ENCODE measurements at places on chromosomes 11 and 22.

- DNase-seq, result no peak
These were observed 13.6 kb upstream of the CHST1 start for GRCh38 chr11:45678976-45679375.

GRCh38 chr11:103878646-103879045 lies 157.8 kb upstream of the DDI1 start:
- no peak for DNase-seq

- DNase-seq, result no peak
These were observed 208.6 kb downstream of the KIRREL3 start for GRCh38 chr11:126791991-126792390.

DNA sequence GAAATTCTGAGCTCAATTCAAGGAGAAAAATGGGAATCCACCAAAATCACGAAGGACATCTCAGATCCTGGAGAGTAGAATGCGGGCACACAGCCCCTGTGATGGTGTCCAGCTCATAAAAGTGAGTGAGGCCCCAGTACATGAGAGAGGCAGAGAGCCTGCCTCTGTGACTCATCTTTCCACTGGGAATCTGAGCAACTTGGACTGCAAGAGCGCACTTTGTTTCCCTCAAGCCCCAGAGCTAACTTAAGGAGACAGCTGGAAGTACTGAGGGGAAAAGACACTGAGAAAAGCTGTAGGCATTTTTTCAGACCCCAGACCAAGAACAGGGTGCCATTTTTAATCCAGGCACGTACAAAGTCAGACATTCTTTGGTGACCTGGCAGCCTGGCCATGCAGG lies 273.7 kb downstream of the C11orf87 start:
- DNase-seq, result no peak

DNA sequence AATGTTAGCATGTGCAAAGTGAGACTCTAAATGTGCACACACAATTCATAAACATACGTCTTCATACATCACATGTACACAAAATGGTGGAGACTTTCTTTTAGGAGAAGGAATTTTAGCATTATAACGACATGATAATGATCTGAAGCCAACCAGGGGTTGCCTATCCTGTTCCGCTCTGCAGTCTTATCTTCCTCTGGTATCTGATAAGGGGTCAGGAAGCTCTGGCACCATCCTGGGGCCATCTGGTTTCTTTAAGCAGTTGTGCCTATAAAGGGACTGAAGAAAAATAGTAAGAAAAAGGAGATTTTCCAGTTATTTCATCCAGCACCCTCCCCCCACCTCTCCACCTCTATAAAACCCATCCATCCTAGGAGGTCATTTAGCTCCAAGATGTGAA lies 5.8 kb upstream of the NUP50 start:
- DNase-seq, result no peak

GRCh38 chr11:6609502-6610015 lies 2.5 kb downstream of the TAF10 start:
- no peak for DNase-seq

GRCh38 chr22:49427941-49428340 lies 399.7 kb downstream of the BRD1 start:
- DNase-seq, result no peak

DNA sequence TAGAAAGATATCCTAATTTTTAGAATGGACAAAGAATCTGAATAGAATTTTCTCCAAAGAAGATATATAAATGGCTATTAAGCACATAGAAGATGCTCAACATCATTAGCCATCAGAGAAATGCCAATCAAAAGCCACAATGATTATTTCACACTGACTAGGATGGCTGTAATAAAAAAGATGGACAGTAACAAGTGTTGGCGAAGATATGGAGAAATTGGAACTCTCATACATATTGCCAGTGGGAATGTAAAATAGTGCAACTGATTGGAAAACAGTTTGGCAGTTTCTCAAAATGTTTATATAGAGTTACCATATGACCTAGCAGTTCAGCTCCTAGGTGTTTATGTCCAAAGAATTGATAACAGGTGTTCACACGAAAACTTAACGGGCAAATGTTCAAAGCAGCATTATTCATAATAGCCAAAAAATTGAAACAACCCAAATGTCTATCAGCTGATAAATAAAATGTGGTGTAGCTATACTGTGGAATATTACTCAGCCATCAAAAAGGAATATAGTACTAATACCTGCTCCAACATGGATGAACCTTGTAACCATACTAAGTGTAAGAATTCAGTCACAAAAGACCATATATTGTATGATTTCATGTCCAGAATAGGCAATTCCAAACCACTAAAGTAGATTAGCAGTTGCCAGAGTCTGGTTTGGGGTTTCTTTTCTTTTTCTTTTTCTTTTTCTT lies 29.7 kb downstream of the ART5 start:
- no peak for DNase-seq

GRCh38 chr11:14713496-14714244 lies 70.1 kb downstream of the PDE3B start:
- DNase-seq, result no peak

- DNase-seq, result no peak
These were observed 64.0 kb upstream of the PPP6R3 start for GRCh38 chr11:68396516-68396915.

- DNase-seq, result no peak
These were observed 28.8 kb downstream of the KLHL22 start for GRCh38 chr22:20466659-20467379.

GRCh38 chr22:39924286-39924685 lies 23.4 kb downstream of the GRAP2 start:
- DNase-seq, result no peak

All from stimulated activated CD4-positive, alpha-beta T cell treated with anti-CD3 and anti-CD28 coated beads, Interleukin-4, amount 100 ng/mL, for 1 hour (primary cell).